Adipocyte (in vitro differentiated cells): ENCODE measurements at places on chromosomes 12 and 14.

GRCh38 chr12:5428332-5429221, 3.3 kb upstream of the NTF3 start:
- DNase-seq: peak; percentile 86

- no peak for DNase-seq
Measured at GRCh38 chr12:84644908-84645307, 267.7 kb downstream of the SLC6A15 start.

DNA sequence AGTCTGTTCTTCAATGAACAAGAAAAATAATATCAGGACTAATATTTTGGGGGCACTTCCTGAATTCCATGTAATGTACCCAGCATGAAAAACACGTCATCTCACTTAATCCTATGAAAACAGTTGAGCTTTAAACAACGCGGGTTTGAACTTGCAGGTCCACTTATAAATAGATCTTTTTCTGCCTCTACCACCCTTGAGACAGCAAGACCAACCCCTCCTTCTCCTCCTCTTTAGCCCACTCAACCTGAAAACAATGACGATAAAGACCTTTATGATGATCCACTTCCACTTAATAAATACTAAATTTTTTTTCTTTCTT, 203.9 kb upstream of the KRR1 start:
- DNase-seq: no peak

DNA sequence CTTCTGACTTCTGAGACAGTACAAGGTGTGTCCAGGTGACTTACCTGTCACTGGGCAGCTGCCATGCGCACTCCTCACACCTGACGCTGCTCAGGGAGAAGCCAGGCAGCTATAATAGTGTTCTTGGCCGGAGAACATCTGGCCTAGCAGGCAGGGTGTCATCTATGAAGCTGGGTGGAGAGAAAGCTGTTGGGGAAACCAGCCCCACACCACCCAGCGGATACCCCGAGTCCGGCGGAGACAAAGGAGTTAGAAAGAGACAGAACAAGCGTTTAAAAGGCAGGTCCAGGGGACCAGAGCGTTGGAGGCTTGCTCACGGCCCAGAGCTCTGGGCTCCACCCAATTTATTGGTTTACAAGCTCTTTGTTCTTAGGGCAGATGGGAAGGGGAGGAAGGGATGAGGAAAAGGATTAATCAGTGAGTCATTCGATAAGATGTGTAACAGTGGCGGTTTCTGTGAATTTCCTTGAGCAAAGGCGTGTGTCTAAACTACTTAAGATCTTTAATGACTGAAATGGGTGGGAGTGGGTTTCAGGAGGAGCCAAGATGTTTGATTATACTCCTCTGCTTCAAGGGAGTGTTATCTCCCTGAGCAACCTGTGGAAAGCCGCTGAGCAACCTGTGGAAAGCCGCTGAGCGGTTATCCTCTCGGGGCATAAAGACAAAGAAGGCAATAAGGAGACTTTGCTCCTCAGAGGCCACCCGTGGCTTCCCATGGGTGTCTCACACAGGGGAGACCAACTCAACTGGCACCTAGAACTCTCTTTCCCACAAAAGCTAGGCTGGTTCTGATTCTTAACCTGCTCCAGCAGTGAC, at the start of gene GALNT8:
TSS of gene GALNT8 (plus strand) at position 580 of the 816 bp plus-strand sequence. CDS start 278 bp downstream, outside the sequence.
- DNase-seq: no peak

DNA sequence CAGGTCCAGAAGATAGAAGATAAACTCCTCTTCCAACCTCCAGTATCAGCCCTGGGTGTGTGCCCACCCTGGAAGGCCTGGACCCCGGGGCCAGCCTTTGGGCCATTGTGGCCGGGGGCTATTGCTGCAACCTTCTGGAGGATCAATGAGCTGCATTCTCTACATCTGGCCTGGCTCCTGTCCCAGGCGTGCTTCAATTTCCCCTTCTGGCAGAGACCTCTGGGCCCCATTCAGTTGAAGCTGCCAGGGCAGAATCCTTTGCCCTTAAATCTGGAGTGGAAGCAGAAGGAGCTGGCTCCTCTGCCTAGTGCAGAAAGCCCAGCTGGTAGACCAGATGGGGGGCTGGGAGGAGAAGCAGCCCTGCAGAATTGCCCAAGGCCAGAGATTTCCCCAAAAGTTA, 10.0 kb downstream of the NYNRIN start:
- no peak for DNase-seq

DNA sequence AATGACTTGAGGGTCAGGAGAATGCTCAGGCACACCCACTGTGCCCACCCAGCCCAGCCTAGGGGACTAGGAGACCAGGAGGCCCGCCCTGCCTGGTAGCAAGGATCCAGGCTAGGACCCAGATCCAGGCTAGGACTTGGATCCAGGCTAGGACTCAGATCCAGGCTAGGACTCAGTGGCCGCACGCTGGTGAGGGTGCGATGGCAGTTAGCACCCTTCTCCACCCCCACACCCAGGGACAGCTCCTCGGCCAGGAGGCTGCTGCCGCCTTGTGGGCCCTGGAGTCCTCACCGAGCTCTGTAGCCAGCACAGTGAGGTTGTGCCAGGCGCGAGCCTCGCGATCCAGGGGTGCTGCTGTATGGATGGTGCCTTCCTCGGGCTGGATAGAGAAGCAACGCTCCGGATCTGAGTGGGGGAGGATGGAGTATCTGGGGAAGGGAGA, 5.1 kb downstream of the CDH24 start:
- no peak for DNase-seq

DNA sequence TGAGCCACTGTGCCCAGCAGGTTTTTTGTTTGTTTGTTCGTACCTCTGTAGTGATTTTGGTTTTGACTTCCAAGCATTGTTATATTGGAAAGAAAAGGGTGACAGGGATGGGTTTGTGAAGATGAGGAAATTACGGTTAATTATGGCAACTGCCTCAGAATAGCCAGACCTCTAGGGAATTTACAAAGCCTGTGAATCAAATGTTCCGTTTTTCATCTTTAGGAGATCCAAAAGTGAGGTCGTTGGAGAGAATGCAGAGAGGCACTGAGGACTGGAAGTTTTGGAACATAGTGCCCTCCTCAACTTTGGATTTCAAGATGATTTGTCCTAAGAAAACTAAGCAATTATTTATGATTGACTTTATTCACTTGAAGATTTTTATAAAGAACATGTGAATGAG, 54.5 kb upstream of the EVL start:
- no peak for DNase-seq

DNA sequence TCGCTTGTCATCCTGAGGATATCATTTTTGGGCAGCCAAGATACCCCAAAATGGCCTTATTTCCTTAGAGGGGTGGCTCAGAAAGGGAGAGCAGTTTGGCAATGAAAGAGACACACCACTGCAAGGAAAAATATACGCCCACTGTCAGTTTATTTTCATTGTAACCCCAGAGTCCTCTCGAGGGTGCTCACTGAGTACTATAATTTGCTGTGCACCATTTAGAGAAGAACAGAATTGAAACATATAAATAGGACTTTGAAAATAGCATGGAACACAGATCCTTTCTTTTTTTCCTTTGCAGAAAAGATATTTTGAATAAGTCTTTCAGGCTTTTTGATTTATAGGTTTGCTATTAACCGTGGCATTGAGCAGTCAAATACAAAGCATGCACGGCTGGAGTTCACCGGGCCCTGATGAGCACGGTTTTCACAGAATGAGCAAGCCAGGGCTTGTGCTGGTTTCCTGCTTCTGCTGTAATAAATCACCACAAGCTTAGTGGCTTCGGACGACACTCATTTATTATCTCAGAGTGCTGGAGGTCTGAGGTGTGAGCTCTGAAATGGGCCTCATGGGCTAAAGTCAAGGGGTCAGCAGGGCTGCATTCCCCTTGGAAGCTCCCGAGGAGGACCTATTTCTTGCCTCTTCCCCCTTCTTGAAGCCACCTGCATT, 152.3 kb downstream of the ZNF664 start:
- DNase-seq: no peak

DNA sequence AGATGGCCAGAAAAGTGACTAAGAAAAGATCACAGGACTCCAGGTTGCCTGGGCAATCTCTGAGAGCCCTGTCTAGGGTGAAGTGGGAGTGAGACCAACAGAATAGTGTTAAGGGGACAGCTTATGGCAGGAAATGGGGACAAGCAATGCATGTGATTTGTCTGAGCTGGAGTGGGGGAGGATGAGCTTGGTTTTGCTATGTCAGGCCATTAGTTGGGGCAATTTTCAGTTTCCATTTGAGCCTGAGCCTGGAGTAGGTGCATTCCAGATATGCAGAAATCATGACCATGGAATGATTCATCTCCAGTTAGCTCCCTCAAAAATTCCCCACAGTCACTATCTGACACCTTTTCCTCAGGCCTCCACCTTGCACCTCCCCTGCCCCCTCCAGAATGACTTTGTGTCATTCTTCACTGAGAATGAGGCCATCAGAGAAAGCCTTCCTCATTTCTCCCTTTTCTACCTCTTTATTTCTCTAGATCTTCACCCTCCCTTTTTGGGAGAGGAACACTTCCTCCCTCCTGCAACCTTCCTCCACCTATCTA, 150.9 kb upstream of the PLEKHG7 start:
- peak; percentile 46 for DNase-seq

DNA sequence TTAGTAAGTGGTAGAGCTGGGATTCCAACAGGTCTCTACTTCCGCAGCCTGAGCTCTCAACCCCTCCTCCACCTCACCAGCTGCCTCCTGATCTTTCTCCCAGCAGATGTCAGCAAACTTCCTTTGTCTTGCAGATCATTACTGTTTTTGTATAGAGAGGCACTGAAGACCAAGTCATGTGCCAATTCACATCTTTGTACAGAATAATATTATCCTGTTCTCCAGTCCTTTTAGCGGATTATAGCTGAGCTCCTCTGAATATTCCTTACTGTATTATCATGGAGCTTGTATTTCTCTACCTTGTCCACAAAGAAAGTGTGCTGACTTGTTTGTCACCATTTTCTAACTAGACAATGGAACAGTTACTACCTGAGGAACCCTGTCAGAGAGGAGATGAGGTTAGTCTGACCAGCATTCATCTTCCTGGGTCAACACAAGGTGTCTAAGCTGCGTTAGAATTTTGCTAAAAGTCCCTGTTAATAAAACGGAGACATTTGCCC, 142.3 kb upstream of the ARHGAP5 start:
- peak; percentile 32 for DNase-seq
